ENCODE measurements at places on chromosomes 1 and 21.

GRCh38 chr1:116346943-116347673 is 25.9 kb upstream of the ATP1A1 start:
- no peak for DNase-seq

GRCh38 chr1:150473659-150474058 is 13.6 kb upstream of the TARS2 start:
- DNase-seq, result no peak

- no peak for DNase-seq
Observed at GRCh38 chr21:41727784-41728763, 38.8 kb downstream of the RIPK4 start.

GRCh38 chr1:212930986-212931678 is 19.2 kb upstream of the VASH2 start:
- no peak for DNase-seq

- no peak for DNase-seq
Observed at GRCh38 chr1:92502247-92502646, 15.5 kb upstream of the GFI1 start.

DNA sequence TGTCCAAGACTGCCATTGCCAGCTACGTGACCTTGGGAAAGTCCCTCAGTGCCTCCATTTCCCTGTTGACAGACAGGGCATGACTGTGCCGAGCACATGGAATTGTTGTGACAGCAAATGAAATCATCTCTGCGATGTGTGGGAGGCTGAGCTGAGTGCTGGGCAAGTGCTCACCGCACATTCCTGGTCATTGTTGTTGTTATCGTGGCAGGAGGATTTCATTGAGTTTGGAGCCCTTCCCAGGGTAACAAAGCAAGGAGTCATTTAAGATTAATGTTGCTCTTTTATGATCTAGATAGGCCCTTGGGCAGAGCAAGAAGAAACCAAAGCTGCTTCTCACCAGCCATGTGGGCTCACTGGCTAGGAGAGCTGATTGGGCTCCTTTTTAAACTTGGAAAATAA is 39.6 kb upstream of the ITPKB start:
- no peak for DNase-seq

- DNase-seq, result no peak
Observed at GRCh38 chr1:172400722-172401105, 19.8 kb upstream of the C1orf105 start.

DNA sequence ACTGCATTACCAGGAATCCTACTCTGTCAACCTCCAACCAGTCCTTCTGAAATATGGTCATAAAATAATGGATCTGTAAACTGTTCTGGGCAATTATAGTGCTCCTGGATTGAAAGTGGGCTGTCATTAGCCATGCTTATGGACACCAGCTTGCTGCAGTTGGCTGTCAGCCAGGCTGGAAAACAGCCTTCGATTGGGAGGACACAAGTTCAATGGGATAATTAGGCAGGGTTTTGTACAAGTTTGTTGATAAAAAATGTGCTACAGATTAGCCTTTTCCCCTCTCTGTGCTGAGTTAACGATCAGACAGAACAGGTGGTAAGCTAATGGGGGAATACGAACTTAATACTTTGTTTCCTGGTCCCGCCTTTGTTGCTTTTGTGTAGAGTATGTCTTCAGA is 413.9 kb downstream of the DUSP10 start:
- DNase-seq, result no peak

DNA sequence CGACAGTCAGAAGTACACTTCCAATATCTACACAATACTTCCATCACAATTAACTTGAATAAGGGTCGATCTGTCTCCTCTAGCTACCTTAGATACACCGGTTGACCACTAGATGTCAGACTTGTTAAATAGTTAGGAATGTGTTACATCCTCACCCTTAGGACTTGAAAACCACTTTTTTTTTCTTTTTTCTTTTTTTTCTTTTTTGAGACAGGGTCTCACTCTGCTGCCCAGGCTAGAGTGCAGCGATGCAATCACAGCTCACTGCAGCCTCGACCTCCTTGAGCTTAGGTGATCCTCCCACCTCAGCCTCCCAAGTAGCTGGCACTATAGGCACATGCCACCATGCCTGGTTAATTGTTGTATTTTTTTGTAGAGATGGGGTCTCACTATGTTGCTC is 120.4 kb upstream of the GREM2 start:
- no peak for DNase-seq

DNA sequence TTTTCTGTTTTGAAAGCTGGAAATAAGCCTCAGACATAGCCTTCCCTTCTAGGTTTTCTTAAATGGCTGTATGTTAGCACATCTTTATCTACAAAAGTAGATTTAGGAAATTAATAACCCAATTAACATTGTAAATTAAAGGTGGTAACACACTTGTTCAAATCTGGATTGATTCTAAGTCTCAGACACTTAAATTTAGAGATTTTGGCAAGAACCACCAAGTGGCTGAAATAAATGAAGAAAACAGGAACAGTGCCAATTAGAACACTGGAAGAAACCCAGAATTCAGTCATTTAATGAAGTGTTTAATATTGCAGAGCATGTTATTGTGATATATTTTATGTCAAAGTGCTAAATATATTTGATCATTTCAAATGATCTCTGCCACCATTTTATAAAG is 628.2 kb downstream of the USP25 start:
- DNase-seq, result no peak

- no peak for DNase-seq
Observed at GRCh38 chr21:46540087-46540710, 64.7 kb downstream of the S100B start.

GRCh38 chr1:111717450-111717849 is 21.7 kb downstream of the INKA2 start:
- DNase-seq, result no peak

GRCh38 chr1:27152004-27152828 is 2.7 kb downstream of the SLC9A1 start:
- DNase-seq, result no peak

- DNase-seq, result no peak
Observed at GRCh38 chr1:213982672-213983492, 4.9 kb upstream of the PROX1 start.

DNA sequence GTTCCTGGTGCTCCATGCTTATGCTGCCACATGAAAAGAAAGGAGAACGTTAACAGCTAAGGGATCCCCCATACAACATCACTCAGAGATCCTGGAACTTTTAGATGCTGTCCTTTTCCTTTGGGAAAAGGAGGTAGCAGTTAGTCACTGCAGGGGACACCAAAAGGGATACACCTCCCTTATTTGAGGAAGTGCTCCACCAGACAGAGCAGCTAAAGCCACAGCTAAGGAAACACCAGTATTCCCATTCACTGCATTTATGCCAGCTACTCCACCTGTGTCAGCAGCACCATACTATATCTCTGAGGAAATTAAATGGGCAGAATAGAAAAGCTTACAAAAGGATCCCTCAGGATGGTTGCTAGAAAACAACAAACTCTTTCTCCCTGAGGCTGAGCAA is 26.0 kb upstream of the SLC6A9 start:
- DNase-seq, result no peak
